ENCODE measurements at places on chromosomes 3 and 15. TPM values are rescaled to one million over a fixed set of nuclear protein-coding genes. Genes with fewer than 3 reads are reported as not detected.

Gene PTX3
- 5.6 TPM for total RNA-seq

Gene GOLGA6L7
- not detected for total RNA-seq

Gene GTF2A2
- total RNA-seq = 79.1 TPM

Gene ZDHHC23
- total RNA-seq = 0.93 TPM

Gene DUOXA1
- 0.18 TPM for total RNA-seq

Gene CHL1
- 4.2 TPM for total RNA-seq

Gene SLC30A4
- 5.9 TPM for total RNA-seq

Gene BFSP2
- not detected for total RNA-seq

Gene C3orf22
- 0.04 TPM for total RNA-seq

Gene CDCP1
- total RNA-seq = 0.04 TPM

Gene CEP70
- total RNA-seq = 35.0 TPM

Gene ADAMTS7
- total RNA-seq = 4.9 TPM

Gene MELTF
- total RNA-seq = 6.1 TPM

Gene RYR3
- 22.0 TPM for total RNA-seq

Gene GHSR
- not detected for total RNA-seq

Gene PPP2R3A
- total RNA-seq = 64.6 TPM

Gene SNX4
- total RNA-seq = 35.8 TPM

Gene SV2B
- total RNA-seq = 3.1 TPM

Gene GOLGA6A
- total RNA-seq = 0.13 TPM

Gene STX19
- 0.04 TPM for total RNA-seq

Gene PLSCR5
- total RNA-seq = not detected

Gene CHDH
- total RNA-seq = 1.2 TPM

Gene MORC1
- total RNA-seq = not detected

Gene GPD1L
- 41.3 TPM for total RNA-seq

Gene RTP3
- 0.04 TPM for total RNA-seq

Gene PIERCE2
- 1.4 TPM for total RNA-seq

All from muscle of leg (tissue), 16 donors.